AG09319 (cell line): ENCODE measurements at places on chromosomes 6 and 20.

DNA sequence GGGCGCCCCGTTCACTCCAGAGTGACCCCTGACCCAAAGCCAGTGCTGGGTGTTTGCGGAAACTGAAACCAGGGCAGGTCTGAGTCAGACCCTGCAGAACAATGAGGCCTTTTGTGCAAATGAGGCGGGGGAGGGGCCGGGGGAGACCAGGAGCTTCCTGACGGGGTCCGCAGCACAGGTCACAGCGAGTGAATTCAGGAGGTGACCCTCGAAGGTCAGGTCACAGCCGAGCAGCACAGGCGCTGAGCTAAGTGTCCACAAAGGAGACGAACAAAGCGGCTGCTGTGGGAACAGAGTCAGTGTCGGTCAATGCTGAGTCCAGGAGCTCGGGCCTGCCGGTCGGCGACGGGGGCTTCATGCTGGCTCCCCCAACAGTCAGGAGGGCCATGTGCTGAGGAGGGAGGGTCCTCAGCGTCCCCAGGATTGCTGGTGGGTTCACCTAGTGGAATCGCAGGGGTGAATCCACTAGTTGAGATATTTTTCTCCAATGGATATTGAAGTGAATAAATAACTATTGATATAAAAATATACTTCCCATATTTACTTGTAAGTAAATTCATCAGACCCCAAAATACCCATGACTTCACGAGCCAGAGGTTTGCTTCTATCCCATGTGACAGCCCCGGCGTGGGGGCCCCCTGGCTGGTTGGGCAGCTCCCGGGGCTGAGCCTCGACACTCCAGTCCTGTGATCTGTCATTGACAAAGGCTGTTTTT, 188.4 kb upstream of the SULF2 start:
- DNase-seq = no peak

DNA sequence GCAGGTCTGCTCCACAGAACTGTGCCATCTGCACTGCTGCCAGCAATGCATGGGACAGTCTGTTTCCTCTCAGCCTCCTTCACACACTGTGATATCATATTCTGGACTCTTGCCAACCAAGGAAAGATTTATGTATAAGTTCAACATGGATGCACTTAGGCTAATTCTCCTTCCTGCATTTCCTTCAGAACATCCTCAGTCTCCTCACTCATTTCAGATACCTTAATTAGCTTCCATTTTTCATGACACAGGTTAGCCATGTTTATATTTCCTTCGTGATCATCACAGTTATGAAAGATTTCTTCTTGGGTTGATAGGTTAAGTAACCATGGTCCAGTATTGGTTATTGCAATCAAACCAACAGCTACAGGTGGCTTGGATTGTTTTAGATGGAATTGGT, 46.4 kb upstream of the DDR1 start:
- DNase-seq = no peak

DNA sequence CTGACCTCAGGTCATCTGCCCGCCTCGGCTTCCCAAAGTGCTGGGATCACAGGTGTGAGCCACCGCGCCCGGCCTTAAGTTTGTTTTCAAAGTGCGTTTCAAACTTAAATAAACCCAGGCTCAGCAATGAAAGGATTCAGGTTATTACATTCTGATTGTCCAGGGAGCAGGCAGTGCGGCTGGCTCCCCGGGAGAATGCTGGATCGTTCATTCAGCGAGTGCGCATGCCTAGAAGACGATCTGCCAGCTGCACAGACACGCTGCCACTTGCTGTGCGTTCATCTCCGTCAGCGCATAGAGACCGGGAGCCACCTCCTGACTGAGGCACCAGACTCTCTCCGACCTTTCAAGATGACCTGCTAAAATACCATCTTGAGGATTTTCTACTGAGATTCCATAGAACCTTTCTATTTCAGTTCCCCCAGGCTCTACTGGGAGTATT, 163.9 kb upstream of the ZNF217 start:
- no peak for DNase-seq

DNA sequence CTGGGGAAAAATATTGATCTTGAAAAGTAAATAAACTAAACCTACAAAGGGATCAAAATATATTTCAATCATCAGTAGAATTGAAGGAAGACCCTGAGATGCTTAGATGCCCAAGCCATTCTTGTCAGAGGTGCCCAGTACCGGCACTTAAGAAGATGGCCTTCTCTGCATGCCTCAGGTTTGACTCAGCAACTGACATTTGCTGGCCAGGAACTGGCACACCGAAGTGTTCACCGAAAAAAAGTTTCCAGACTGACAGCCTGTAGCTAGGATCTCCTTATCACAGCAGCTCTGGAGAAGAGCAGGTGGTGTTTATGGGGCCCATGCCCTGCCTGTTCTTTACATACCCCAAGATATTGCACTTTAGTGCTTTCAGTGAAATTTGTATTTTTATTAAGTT, 203.2 kb downstream of the MOXD1 start:
- DNase-seq = no peak

DNA sequence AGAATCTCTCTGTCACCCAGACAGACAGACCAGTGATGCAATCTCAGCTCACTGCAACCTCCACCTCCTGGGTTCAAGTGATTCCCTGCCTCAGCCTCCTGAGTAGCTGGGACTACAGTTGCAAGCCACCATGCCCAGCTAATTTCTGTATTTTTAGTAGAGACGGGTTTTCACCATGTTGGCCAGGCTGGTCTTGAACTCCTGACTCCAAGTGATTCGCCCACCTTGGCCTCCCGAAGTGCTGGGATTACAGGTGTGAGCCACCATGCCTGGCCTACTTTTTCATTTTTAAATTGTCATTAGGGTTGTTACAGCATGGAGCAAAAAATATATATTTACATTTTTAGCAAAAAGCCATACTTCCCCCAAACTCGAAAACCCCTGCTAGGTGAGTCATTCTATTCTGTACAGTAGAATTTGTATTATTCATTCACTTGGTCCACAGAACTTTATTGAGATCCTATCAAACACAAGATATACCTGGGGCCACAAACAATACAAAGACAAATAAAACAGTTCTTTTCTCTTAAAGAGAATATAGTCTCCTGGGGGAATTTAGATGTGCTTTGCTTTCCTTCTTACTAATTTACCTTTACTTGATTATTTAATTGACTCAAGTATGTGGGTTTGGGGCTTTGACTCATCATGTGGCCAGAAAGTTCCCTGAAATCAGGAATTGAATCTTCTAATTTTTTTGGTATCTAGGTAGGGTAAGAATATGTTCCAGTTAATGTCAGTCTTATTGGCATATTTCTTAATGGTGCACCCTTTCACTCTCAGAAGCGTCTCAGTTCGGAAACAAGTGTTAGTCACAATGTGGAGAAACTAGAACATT, 16.6 kb upstream of the CCND3 start:
- no peak for DNase-seq

GRCh38 chr20:3814928-3815495, 5.3 kb upstream of the AP5S1 start:
- DNase-seq = no peak

DNA sequence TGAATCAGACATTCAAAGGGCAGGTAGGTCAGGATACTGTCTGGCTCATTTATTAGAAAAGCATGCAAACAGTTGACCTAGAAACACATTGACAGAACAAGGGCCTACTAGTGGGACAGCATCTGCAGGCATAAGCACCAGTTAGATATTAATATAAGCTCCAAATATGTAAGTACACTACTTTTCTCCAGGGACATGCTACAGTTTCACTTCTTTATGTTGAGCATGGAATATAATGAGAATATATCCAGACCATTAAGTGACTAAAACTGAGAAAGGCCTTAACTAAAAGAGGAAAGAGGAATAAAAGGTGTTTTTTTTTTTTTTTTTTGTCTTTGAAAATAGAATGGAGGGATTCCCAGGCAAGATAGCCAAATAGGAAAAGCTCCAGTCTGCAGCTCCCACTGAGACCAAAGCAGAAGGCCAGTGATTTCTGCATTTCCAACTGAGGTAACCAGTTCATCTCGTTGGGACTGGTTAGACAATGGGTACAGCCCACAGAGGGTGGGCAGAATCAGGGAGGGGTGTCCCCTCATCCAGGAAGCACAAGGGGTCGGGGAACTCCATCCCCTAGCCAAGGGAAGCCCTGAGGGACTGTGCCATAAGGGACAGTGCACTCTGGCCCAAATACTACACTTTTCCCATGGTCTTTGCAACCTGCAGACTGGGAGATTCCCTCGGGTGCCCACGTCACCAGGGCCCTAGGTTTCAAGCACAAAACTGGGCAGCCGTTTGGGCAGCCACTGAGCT, 251.6 kb downstream of the PHF3 start:
- no peak for DNase-seq
